Caudate nucleus (tissue), 63 donors: ENCODE measurements at places on chromosomes 4 and X.

DNA sequence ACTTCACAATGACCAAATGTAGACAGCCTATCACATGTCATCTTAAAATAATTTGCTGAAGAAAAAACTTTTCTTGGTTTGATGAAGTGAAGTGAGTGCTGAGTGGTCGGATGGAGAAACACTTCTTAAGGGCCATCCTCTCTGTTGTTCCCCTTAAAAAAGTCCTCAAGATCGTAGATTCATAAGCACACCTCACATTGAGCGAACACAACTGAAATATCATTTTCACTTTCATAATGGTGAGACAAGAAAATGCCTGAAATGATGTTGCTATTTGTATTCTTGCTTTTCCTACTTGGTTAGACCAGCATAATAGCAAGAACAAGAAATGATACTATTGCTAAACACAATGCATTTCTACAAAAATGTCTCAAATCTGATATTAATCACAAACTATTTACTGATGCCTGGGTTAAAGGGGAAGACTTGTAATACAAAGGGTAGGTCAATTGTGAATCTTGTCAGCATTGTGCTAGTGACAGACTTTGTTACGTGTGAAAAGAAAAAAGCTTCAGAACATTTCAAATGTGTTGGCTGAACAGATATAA is 305.6 kb upstream of the NR3C2 start:
- no peak for DNase-seq

DNA sequence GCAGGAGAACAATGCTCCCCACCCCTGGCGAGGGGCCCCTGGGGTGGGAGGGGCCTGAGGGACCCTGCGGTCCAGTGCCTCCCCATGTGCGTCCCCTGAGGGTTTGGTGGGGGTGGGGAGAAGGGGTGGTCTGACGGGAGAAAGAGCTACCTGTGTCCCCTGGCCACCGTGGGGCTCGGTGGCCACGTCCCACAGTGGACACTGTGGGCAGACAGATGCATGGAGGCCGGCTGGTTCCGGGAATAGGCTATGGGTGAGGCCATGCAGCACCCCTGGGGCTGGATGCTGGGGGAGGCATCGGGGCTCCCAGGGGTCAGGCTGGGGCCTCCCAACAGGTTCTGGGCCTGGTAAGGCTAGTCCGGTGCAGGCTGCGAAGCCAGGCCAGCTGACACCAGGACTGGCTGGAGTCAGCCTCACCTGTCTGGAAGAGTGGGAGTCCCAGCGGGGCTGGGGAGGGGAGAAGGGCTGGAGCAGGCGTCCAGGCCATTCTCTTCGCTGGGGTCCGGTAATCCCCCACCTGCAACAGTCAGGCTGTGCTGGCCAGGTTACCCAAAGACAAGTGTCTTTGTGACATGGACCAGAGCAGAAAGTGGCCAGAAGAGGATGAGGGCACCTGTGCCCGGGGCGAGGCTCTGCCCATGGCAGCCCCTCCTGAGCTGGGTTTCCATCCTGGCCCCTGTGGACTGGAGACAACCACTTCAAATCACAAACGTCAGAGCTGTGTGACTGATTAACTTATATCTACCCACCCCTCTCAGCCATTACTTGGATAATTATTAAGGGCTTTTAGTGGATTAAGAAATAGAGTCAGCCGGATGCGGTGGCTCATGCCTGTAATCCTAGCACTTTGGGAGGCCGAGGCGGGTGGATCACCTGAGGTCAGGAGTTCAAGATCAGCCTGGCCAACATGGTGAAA is 1.4 kb upstream of the FAM53A start:
- no peak for DNase-seq

GRCh38 chr4:110904435-110905065 is 281.7 kb upstream of the PITX2 start:
- DNase-seq = no peak

- no peak for DNase-seq
These were observed 23.6 kb downstream of the CCKAR start for GRCh38 chr4:26466578-26467270.

DNA sequence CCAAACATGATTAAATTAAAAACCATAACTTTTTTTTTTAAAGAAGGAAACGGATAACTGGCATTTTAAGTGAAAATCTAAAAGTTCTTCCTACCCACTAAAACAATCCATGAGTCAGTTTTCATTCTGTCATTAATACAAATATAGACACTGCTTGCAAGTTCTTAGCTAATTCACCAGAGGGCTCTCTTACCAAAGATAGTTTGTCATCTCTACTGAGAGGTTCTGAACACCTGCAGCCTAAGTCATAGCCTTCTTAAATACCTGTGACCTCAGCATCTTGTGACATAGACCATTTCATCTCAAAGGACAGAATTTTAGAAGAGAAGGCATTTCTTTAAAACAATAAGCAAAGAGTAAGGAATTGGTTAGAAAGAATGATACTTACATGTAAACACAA is 65.3 kb upstream of the FAM120C start:
- no peak for DNase-seq

- no peak for DNase-seq
These were observed 63.5 kb downstream of the UCHL1 start for GRCh38 chr4:41320278-41320677.

DNA sequence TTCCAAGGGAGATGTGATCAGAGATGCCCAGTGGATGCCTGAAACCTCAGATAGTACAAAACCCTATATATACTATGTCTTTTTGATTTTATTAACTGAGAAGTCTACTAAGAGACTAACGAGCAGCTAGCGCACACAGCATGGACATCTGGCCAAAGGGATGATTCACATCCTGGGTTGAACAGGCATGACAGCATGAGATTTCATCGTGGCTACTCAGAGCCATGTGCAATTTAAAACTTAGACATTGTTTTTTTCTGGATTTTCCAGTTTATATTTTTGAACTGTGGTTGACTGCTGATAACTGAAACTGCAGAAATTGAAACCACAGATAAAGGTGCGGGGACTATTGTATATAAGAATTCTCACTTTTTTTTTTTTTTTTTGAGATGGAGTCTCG is 2252.9 kb upstream of the AGA start:
- no peak for DNase-seq

DNA sequence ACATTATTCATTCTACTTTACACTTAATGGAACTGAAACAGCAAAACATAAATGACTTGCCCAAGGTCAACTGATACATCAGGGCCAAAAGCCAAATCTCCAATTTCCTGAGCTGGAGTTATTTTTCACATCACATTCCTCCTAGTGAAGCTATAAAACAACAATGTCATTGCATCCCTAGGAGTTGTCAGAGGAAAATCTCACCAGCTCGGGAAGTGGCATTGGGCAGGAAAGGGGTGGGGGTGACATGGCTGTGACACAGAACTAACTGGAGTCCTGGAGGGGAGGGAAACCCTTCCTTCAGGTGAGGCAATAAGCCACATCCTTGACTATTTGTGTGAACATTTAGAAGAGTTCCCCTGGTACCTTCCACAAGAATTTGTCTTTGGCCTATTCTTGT is 47.3 kb downstream of the MEPE start:
- no peak for DNase-seq
